ENCODE measurements at places on chromosomes 2 and 18.

- no peak for DNase-seq
Measured at GRCh38 chr2:140177086-140177485, 1396.9 kb upstream of the NXPH2 start.

DNA sequence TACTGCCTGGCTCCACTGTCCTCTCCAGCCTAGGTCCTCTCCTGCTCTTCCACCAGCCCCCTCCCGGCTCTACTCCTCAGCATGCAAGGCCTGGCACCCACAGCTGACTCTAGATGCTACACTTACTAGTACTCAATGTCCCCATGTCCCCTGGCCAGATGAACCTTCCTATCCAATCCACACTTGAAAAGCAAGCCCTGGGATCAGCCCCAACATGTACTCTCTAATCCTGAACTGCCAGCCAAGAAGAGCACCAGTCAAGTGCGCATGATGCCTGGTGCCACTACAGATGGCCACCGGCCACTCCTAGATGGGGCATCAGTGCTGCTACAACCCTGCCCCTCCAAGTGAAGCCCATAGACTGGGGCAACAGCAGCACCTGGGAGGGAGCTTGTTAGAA, 168.2 kb downstream of the STK39 start:
- DNase-seq, result no peak

DNA sequence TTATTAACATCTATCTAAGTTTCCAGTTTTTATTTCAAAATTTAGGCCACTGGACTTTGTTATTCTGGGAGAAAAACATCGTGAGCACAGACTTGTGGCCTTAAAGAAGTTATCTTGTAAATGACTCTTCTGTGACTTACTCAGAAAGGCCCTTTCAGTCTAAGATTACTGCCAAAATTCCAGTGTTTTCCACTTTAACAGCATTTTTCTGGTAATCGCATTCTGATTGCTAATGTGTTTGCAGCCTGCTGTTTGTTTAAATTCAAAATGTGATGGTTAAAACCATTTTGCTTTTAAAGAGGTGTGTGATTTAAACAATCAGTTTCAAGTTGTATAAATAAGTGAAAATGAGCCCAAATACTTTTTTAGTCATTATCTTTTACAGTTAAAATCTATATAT, 136.7 kb upstream of the DAPL1 start:
- DNase-seq, result no peak

DNA sequence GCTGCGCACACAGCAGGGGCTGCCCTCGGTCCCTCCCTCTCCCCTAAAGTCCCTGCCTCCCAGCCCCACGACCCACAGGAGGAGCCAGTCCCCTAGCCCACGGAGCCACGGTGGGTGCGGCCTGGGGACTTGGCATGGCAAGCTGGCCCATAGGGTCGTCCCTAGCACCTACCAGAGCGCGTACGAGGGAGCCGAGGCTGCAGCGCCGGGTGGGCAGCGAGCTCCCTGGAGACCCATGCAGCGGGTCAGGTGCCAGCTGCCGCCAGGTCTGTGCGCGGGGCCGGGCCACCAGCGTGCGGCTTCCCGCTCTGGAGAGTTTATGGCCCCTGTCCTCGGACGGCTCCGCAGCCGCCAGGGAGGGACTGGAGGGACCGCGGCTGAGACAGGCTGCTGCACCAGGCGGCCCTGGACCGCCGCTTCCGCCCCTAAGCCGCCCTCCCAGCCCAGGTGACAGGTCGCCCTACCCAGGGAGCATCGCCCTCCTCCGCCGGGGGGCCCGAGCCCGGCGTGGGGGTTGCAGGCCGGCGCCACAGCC, 273.6 kb downstream of the CCDC74A start:
- no peak for DNase-seq

GRCh38 chr2:161146996-161147395, 13.2 kb upstream of the TANK start:
- no peak for DNase-seq

Data from CD4-positive, alpha-beta memory T cell (primary cell).